Dermis blood vessel endothelial cell (primary cell): ENCODE measurements at places on chromosomes 7 and 10. TPM values are rescaled to one million over a fixed set of nuclear protein-coding genes. Genes with fewer than 3 reads are reported as not detected.

GRCh38 chr10:57260175-57260574 lies 899.1 kb upstream of the ZWINT start:
- no peak for DNase-seq

DNA sequence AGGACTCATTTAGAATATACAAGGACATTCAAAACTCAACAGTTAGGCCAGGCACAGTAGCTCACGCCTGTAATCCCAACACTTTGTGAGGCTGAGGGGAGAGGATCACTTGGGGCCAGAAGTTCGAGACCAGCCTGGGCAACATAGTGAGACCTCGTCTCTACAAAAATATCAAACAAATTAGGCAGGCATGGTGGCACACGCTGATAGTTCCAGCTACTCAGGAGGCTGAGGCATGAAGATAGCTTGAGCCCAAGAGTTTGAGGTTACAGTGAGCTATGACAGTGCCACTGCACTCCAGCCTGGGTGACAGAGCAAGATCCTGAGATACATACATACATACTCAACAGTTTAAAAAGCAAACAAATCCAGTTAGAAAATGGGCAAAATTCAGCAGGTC lies 44.9 kb downstream of the GNA12 start:
- no peak for DNase-seq

- no peak for DNase-seq
These were observed 9.7 kb downstream of the ZSCAN21 start for GRCh38 chr7:100059251-100059739.

GRCh38 chr7:95479992-95480624 lies 5.6 kb upstream of the ASB4 start:
- no peak for DNase-seq

INSYN2A gene
- total RNA-seq, result not detected in 2 replicates
